NCI-H460 (cell line): ENCODE measurements at places on chromosomes 1 and 21.

DNA sequence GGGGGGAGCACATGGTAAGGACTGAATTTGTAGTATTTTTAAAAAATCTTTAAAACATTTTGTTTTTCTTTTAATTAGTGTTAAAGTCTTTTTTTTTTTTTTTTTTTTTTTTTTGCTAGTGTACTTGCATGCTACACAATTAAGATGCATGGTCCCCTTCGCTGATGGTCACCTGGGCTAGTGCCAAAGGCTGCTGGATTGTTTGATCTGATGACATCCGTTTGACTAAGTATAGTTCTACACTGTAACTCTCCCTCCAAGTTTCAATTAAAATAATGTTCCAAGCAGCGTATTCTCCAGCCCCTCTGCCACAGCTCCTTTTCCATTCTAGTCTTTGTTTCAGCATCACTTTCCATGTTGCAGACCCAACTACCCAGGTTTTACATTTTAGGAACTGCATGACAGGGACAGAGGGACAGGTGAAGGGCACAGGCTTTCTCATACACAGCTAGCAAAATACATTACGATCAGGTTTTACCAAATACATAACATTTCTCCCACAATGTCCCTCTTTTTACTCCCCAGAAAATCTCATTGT is 852 bp upstream of the RAVER2 start:
- DNase-seq: no peak

GRCh38 chr1:152052606-152053005 is 15.8 kb upstream of the S100A11 start:
- DNase-seq: peak; percentile 86

DNA sequence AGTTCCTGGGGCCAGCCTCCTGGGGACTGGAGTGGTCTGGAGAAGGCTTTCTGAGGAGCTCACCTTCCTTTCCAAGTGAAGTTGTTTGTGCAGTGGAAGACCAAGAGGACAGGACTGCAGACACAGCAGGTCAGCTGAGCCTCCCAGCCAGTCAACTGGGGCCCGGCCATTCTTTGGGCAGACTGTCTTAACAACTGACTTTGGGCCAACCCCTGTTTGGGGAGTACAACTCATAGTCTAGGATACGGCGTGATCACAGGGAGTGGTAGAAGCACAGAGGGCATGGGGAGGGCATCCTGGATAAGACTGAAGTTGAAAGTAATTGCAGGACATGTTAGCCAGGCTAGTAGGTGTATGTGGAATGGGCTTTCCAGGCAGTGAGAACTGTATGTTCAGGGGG is 50.3 kb downstream of the PGM1 start:
- DNase-seq: no peak

- no peak for DNase-seq
Observed at GRCh38 chr1:153804112-153804511, 28.9 kb downstream of the SLC27A3 start.

GRCh38 chr1:184908506-184908905 is 65.8 kb downstream of the NIBAN1 start:
- DNase-seq: no peak

GRCh38 chr1:73475316-73475870 is 722.6 kb downstream of the LRRIQ3 start:
- DNase-seq: no peak

GRCh38 chr21:42794551-42794950 is 84.8 kb downstream of the WDR4 start:
- no peak for DNase-seq

- DNase-seq: no peak
Observed at GRCh38 chr1:89927049-89927448, 67.9 kb upstream of the ZNF326 start.

- peak; percentile 89 for DNase-seq
Observed at GRCh38 chr1:15409388-15410222, at the start of gene EFHD2. TSS of gene EFHD2 (plus strand) at chr1:15409888. CDS start at chr1:15409972, 84 bp downstream.

DNA sequence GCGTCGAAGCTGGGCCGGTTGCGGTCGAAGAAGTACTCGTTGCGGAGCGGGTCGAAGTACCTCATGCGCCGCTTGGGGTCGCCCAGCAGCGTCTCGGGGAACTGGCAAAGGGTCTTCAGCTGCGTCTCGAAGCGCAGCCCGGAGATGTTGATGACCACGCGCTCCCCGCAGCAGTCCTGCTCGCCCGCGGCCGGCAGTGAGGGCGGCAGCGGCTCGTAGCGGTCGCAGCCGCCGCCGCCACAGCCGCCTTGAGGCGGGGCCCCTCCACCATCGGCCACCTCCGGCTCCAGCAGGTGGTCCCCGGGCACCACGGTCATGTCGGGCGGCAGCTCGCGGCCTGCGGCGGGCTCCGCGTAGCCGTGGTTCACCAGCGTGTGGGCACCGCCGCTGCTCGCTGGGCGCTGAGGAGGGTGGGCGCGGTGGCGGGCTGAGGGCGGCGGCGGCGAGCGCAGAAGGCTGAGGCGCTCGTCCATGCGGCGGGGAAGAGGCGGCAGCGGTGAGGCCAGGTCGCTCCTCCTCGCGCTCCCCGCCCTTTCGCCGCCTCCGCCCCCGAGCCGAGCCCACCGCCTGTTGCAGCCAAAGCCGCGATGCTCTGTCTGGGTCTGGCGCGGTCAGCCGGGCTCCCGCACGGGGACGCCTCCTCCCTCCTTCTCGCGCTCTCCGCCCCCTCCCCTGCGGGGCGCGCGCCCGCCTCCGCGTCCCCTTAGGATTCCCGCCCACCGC is at the start of gene KCNA3:
Gene KCNA3, minus strand, starts transcription at position 604 of the 723 bp plus-strand sequence. Its CDS starts 131 bp downstream, at position 473.
- no peak for DNase-seq

DNA sequence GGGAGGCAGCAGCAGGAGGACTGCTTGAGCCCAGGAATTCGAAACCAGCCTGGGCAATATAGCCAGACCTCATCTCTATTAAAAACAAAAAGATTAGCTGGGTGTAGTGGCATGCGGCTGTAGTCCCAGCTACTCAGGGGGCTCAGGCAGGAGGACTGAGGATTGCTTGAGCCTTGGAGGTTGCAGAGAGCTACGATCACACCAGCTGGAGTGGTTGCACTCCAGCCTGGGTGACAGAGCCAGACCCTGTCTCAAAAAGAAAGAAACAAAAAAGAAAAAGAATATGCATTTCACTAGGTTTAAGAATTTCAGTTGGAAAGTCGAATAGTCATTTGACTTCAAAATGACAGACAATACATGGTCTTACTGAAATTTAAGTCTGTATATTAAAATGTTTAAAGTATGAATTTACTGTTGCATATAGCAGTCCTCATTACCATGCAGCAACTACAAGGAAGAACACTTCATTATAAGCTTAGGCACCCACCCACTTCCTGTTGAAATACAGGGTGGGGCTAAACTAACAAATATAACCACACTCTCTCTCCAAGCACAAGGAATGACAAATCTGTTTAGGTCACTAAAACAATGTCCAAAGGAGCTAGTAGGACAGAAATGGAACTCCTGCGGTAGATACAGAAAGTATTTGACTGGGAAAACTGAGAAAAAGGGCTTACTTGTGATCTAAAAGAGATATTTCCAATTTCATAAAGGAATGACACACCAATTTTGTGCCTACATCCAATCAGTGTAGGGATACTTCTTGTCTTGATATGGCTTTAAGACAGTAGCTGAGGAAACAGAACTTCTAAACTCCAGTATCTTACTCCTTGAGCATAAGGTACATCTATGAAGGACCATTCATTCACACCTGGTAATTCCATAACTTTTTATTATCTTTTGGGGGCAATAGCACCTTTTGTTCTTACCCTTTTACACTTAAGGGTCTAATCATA is 44.1 kb downstream of the GPR3 start:
- DNase-seq: peak; percentile 40

DNA sequence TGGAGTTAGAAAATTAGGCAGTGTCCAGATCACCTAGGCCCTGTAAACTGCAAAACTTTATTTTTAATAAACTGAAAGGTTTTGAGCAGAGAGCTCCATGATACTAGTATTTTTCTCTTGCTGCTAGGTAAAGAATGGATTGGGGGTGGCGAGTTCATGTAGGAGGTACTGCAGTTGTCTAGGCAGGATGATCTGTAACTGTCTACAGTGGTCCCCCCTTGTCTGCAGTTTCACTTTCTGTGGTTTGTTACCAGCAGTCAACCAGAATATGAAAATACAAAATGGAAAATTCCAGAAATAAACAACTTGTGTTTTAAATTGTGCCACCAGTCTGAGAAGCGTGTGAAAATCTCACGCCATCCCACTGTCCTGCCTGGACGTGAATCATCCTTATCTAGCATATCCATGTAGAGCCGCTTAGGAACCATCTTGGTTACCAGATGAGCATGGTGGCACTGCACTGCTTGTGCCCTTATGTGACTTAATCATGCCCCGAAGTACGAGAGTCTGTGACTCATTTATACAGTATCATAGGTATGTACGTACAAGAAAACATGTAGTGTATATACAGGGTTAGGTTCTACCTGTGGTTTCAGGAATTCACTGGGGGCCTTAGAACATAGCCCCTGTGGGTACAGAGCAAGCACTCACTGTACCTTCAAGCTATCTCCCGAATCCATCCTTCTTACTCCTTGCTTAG is 94.2 kb downstream of the AHCTF1 start:
- no peak for DNase-seq

- DNase-seq: no peak
Observed at GRCh38 chr1:2470290-2471158, 5.6 kb upstream of the PLCH2 start.

- DNase-seq: no peak
Observed at GRCh38 chr1:32874860-32875752, 4.4 kb upstream of the FNDC5 start.

DNA sequence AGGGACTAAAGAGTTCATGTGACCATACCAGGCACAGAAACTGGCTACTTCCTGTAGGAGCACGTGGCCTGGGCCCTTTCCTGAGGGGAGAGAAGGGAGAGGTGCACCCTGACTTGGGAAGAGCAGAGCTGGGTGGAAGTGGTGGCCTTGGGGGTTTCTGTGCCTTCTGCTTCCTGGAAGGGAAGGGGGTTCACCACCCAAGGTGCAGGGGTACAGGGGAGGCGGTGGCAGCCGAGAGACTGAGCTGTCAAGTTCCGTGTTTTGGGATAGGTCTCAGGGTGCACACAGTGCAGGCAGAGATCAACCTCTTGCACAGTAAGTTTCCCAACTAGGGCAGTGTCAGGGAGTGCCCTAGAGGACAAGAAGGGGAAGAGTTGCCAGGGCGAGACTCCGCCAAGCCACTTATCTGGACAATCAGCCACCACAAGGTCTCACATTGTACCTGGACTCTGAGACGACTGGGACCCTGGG is 10.1 kb downstream of the HECTD3 start:
- DNase-seq: no peak

DNA sequence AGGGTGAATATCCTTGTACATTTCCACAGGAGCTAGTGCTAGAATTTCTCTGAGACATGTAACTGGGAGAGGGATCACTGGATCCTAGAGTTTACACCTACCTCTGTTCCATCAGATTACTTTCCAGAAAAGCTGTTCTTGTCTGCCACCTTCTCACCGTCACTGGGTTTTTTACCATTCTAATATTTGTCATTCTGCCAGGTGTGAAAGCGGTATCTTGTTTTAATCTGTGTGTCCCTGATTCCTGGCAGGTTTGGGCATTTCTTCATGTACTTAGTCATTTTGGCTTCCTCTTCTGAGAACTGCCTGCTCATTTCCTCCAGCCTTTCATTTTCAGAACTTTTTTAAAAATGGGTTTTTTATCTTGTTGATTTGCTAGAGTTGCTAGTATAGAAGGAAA is 5.1 kb downstream of the PMF1 start:
- DNase-seq: no peak

GRCh38 chr21:26844258-26845065 is 747 bp downstream of the ADAMTS1 start:
- no peak for DNase-seq

- no peak for DNase-seq
Observed at GRCh38 chr1:221908573-221908972, 166.7 kb upstream of the DUSP10 start.

DNA sequence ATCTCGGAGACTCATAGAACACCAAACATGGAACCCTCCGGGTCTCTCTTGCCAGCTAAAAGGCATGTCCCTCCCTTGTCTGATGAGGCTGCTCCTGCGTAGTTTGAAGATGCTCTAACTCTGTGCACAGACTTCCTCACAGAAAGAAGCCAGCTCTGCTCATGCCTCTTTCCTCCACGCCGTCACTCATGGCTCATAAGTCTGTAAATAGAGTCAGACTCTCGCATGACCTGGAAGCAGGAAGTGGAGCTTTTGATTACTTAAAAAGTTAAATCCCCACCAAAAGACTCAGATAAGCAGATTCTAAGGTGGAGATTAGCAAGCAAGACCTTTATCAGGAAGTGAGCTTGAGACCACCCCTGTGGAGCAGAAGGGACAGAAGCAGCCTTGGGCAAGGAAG is 171.6 kb downstream of the TRIM33 start:
- no peak for DNase-seq

DNA sequence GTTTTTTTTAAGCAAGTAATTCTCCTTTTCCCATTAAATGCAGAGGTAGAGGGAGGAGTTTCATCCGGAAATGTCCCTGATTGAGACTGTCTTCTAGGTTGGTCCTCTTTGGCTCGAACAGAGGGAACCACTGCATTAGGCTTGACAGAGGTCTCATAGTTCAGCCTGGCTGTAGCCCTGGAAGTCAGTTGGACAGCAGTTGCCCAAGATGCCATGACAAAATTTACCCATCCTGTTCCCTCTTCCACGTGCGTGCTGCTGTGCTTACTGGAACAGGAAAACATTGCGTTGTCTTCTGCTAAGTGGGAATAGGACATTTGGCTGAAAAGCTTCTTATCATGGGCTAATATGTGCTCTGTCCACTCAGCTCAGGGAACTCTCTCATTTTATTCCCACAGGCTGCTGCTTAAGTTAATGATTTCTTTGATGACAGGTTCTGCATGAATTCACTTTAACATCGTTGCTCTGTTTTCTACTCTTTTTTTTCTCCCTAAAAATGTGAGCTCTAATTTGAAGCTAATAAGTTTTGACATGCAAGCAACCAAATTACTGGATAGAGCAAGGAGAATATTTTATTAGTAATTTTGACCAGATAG is 18.0 kb downstream of the KCNK1 start:
- DNase-seq: no peak
